Sciatic nerve (tissue), 2 donors: ENCODE measurements at places on chromosomes 6 and 20. TPM values are rescaled to one million over a fixed set of nuclear protein-coding genes. Genes with fewer than 3 reads are reported as not detected.

Gene GABRR1
- total RNA-seq, result 0.27 TPM

Gene RREB1
- 50.6 TPM for total RNA-seq

Gene NRN1
- total RNA-seq, result 90.1 TPM

Gene NELFCD
- 50.7 TPM for total RNA-seq

Gene SYCP2L
- 1.3 TPM for total RNA-seq

DNA sequence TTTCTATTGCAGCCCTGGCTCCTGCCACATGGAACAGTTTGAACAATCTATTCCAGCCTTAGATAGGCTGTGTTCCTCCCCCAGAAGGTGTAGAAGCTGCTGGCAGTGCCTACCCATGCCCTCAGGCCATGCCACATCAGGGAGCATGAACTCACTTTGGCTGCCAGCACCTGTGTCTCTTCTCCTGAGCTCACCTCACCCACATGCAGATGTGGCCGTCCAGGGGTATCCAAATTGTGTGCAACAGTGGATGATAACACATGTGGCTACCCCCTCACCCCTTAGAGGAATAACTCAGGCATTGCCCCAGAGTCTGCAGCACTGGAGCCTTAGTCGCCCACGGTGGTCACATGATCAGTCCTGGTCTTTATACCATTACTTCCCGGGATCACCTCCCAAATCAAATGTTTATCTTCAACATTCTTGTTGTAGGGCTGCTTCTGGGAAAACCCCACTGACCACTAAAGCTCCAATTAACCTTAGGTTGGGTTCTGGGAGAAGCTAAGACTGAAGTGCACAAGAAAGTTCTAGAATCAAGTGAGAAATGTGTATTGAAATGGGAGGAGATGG lies 110.4 kb downstream of the BANF2 start:
- no peak for DNase-seq

DNA sequence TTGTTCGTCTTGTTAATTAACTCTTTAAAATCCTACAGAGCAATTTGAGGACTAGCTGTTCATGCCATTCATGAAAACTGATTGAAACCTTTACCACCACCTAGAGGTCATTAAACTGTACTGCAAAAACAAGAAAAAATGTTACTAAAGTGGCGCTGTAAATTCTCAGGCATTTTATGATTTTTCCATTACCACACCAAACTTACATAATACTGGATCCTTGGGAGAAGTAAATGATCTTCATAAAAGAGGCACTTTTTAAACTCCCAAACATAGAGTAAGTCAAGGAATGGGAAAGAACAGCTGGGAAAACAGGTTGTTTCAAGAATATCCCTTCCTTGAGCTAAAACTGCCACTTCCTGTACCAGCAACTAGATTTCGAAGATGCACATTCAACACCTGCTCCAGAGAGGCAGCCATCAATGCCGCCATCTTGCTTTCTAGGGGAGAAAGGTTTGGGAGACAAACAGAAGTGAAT lies 54.3 kb downstream of the MYLIP start:
- no peak for DNase-seq

DNA sequence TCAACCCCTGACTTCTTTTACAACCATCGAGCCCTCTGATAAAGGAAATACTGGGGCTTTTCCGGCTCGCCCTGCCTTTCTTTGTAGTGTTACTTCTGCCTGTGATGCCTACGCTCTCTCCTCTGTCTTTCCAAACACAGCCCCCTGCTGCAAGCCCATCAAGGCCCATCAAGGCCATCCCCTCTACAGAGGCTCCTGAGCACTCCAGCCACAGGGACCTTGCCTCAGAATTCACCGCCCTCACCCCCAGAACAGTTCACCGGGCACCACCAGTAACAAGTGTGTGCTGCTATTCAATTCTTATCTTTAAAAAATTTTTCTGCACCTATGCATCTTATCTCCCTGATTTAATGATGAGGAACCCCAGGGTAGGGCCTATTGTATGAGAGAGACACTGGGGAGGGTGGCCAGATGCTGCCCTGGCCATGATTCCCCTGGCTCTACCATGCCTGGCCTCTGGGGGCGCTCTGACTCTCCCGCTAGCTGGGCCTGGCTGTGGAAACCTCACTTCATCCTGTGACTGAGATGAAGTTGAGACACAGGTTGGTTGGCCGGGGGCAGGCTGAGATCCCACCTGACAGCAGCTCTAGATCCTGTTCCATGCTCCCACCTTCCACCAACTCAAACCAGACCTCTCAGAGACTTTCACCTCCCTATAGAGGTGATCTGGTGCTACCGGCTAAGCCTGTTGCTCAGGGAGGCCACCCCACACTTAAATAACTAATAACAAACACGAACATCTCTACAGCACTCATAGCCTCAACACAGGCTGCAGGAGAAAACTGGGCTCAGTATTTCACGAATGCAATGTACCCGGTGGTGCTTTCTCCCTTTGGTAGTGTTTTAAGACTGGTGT lies 19.2 kb upstream of the GLP1R start:
- no peak for DNase-seq

DNA sequence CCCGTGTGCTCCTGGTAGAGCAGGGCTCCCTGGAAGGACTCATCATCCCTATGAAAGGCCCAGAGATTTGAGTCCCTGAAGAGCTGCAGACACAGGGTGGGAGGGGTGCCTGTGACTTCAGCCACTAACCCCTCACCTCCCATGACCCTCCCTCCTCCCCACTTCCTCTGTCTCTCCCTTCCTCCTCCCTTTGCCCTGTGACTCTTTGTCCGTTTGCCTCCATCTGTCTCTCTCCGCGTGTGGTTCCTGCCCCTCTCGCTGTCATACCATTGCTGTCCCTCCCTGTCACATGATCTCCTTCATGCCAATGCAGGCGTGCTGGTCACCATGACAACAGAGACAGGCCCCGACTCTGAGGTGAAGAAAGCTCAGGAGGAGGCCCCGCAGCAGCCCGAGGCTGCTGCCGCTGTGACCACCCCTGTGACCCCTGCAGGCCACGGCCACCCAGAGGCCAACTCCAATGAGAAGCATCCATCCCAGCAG lies 19.0 kb downstream of the EPB41L1 start:
- no peak for DNase-seq

DNA sequence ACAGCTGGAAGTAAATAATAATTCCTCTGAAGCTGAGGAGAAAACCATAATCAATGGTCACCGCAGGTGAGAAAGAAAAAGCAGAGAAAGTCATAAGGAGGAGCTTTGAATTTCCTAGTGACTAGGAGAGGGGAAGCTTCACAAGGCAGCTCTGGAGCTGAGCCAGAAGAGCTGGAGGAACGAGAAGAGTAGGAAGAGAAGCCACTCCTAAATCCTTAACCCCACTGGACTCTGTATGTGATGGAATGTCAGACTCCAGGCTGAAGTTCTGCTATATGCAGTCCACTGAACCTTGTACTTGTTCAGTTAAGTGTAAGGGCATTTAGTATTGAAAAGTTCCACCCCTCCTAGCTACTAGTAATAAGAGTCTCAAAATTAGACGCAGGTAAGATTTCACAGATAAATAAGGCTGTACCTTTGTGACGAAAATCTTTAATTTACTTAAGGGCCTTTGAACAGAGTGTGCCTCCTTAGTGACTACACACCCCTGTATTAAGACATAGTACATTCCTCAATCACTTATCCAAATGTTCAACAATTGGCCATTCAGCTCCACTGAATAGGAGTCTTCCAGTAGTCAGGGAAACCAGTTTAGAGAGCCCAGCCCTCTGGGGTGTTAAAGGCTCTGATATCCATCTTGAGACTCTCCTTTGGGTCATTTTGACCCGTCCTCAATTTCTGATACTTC lies 71.4 kb upstream of the UFL1 start:
- DNase-seq, result no peak

DNA sequence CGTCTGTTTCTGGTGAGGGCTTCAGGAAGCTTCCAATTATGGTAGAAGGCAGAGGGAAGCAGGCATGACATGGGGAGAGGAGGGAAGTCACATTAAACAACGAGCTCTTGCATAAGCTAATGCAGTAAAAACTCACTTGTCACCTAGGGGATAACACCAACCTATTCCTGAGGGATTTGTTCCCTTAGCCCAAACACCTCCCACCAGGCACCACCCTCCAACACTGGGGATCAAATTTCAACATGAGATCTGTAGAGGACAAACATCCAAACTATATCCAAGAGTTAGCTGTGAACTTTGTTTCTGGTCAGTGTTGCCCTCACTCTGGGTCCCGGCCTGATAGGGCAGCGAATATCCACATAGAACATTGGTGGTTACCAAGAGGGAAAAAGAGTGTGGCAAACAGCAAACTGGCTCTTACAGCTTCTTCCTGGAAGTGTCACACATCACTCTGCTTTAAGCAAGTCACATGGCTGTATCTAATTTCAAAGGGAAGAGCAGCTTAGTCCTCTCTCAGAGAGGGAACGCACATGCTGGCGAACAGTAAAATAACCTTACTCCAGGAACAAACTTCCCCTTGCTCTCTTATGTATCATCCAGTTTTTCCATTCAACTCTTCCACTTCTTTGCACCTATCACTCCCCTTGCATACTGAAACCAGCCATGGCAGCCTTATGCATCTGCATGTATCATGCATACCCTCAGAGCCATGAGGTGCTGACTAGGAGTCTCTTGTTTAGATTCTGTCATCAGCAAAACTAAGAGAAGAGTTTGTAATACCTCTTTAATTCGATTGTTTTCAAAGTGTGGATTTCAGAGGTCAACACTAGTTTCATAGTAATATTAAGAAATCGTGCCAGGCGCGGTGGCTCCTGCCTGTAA lies 4.8 kb upstream of the MOCS1 start:
- no peak for DNase-seq

DNA sequence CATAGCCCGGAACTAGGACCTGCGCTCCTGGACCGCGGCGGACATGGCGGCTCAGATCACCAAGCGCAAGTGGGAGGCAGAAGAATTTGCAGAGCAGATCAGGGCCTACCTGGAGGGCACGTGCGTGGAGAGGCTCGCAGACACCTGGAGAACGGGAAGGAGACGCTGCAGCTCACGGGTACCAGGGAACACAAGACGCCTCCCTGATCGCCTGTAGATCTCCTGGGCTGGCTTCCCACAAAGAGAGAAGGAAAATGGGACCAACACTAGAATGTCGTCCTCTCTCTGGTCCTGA lies 15.1 kb upstream of the HLA-A start:
- DNase-seq, result no peak

DNA sequence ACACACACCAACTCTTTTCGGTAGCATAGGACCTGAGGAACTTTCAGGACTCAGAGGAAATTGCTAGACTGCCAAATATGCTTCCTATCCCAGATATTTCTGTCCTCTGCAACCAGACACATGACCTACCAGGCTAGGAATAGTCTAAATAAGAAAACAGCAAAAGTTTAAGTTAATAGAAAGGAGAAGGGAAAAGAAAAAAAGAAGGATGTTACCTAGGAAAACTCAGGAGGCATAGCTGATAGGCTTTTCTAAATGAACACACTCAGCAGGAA lies 74.6 kb downstream of the MAP3K5 start:
- DNase-seq, result no peak

DNA sequence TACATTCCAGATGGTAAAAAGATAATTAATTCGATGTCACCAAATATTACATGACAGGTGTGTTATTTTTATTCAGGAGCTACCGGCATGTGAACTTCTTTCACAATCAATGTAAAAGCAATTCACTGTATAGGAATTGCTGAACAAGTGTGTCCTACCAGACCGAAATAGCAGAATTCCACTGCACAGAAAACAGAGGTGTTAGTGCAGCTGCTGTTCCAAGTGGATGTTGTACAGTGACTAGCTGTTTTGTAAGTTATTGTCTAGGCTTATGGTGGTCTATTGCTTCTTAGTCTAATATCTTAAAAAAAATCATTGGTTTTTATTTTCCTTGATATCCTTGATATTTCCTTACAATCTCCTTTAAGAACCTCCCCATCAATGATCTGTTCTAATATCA lies 107.4 kb downstream of the COL19A1 start:
- no peak for DNase-seq

DNA sequence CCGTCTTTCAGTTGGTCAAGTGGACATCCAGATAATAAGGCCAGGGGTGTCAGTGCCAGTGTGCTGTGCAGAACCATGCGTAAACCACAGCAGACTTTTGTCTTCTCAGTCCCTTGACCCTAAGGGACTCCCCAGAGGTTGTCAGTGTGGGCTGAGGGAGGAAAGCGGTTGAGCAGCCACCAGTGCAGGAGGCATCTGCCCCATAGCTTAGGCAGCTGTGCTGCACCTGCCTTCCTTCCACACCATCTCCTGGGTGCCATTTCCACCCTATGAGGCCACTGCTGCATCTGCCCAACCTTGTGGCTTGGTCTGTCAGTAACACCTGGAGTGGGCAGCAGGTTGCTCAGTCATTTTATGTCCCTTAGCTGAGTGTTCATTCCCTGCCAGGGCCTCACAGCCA lies 26.0 kb downstream of the PRPF6 start:
- DNase-seq, result no peak

DNA sequence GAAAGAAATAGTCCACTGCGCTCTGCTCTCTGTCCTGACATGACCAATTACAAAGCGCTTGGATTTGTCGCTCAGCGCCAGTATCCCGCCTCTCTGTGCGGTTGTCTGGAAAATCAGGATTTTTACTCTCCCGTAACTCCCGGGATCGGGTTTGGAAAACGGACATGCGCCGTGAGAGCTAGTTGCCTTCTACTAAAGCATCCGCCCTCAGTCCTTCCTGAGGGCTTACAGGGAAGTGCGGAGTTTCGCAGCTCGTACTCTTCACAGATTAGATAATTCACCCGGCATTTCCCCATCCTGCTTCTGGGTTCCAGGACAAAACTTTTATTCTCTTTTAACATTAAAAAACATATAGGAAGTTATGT lies 427 bp upstream of the MKKS start:
- DNase-seq, result peak; percentile 93

- no peak for DNase-seq
Observed at GRCh38 chr6:27303613-27304272, 8.3 kb downstream of the POM121L2 start.

DNA sequence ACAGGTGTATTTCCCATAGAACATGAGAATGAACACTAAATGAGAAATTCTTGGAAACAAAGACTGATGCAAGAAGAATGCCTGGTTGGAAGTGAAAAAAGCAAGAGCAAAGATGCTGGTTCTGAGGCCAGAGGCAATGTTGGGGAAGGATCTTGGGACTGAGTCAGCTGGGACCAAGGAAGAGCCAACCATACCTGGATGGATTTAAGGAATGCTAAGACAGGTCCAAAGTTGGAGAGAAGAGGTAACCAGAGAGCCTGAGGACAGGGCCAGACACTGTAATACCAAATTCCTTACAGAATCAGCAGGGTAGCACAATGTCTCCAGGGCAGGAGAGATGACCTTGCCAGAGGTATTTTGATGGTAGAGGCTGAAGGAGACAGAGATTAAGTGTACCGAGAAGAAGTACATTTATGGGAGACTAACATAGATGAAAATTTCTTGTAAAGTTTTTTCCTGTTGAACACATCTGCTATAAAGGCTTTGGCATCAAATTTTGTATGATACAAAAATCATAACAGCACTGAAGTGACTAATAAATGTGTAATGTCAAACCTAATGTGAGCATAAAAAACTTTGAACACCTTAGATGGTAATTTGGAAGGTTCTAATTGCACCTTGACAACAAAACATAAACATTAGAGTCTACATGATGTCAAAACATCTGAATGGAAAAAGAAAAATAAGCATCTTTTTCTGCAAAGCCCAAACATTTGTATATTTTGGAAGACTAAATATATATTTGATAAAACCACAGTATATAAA lies 221.7 kb upstream of the MARCKS start:
- no peak for DNase-seq
